ENCODE measurements at places on chromosomes 3 and 15. TPM values are rescaled to one million over a fixed set of nuclear protein-coding genes. Genes with fewer than 3 reads are reported as not detected.

GRCh38 chr15:52193791-52194190 is 2.6 kb upstream of the GNB5 start:
- no peak overlapping the region for H3K27ac ChIP-seq
- no peak for DNase-seq
- H3K4me3 ChIP-seq = no peak overlapping the region
- H3K27me3 ChIP-seq = no peaks in the 10 kb centered on the region
- no peaks in the 10 kb centered on the region for H3K4me1 ChIP-seq

PARP6 gene
- 63.9 TPM for total RNA-seq

ITIH1 gene
- total RNA-seq = not detected

DNA sequence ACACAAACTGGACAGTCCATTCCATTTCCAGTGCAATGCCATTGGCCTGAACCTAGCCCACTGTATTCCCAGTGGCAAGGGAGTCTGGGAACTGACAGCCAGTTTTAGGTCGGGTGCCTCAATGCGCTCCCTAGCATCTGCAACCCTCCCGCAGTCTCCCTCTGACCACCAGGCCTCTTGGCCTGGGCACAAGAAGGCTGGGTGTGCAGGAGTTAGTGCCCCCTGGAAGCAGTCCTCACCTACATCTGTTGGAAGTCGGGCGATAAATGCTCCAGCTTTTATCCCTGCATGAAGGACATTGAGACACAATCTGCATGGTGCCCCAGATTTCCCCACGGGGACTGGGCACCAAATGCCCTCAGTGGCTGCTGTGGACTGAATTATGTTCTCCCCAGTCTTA is 12.7 kb downstream of the C3orf22 start:
- H3K4me3 ChIP-seq = no peak overlapping the region
- no peak for DNase-seq
- H3K27me3 ChIP-seq = no peaks in the 10 kb centered on the region
- no peak overlapping the region for H3K27ac ChIP-seq
- no peaks in the 10 kb centered on the region for H3K4me1 ChIP-seq
- H3K36me3 ChIP-seq = no peaks in the 10 kb centered on the region

GRCh38 chr15:50168783-50169411 is 13.1 kb upstream of the SLC27A2 start:
- H3K4me1 ChIP-seq = no peaks in the 10 kb centered on the region
- no peaks in the 10 kb centered on the region for H3K36me3 ChIP-seq
- H3K27ac ChIP-seq = no peak overlapping the region
- H3K27me3 ChIP-seq = no peaks in the 10 kb centered on the region
- H3K4me3 ChIP-seq = no peak overlapping the region

NCEH1 gene
- total RNA-seq = 10.4 TPM

DNA sequence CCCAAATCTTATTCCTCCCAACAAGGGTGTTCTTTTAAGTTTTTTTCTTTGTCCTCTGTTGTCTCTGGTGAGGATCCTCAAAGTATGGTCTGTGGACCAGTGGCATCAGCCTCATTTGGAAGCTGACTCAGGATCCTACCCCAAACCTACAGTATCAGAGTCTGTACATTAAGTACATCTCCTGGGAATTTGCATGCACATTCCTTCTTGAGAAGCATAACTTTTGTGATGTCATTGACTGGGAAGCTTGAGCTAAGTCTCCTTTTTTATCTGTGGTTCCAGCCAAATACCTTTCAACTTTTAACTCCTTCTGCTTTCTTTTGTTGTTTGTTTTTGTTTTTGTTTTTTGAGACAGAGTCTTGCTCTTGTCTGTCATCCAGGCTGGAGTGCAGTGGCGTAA is 40.5 kb downstream of the ARMC8 start:
- H3K4me3 ChIP-seq = no peak overlapping the region
- H3K27me3 ChIP-seq = no peaks in the 10 kb centered on the region
- H3K36me3 ChIP-seq = no peaks in the 10 kb centered on the region
- H3K27ac ChIP-seq = no peak overlapping the region
- no peaks in the 10 kb centered on the region for H3K4me1 ChIP-seq

IL17RB gene
- total RNA-seq = 61.6 TPM

AMOTL2 gene
- 83.2 TPM for total RNA-seq

TEX55 gene
- total RNA-seq = not detected

GRCh38 chr3:70853161-70853944 is 540.9 kb upstream of the MDFIC2 start:
- H3K27ac ChIP-seq = no peak overlapping the region
- no peak overlapping the region for H3K4me3 ChIP-seq
- no peaks in the 10 kb centered on the region for H3K27me3 ChIP-seq
- no peaks in the 10 kb centered on the region for H3K36me3 ChIP-seq
- no peaks in the 10 kb centered on the region for H3K4me1 ChIP-seq

NR2E3 gene
- 1.6 TPM for total RNA-seq

- no peaks in the 10 kb centered on the region for H3K36me3 ChIP-seq
- H3K4me3 ChIP-seq = no peak overlapping the region
- no peaks in the 10 kb centered on the region for H3K27me3 ChIP-seq
- no peak overlapping the region for H3K27ac ChIP-seq
These were observed 27.6 kb upstream of the P2RY13 start for GRCh38 chr3:151356794-151357462.

KLF15 gene
- 36.3 TPM for total RNA-seq

DNA sequence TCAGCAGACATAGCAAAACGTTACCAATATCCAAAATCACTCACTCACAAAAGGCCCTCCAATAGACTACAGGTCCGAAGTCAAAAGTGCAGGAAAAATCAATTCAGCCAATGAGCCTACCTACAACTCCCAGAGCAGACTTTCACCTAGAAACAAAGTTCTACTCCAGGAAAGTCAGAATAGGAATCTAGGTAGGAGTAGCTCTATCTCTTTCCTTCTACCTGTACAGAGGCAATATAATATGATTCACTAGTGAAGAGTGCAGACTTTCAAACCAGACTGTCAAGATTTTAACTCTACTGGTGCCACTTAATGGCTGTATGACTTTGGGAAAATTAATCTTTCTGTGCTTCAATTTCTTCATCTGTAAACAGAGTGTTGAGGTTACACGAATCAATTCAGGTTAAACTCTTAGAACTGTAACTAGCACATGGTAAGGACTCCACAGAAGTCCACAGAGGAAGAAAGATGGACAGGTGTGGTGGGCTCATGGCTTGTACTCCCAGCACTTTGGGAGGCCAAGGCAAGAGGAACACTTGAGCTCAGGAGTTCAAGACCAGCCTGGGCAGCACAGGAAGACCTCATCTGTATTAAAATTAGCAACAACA is 9.4 kb downstream of the DCUN1D1 start:
- H3K27ac ChIP-seq = no peak overlapping the region
- H3K4me1 ChIP-seq = no peaks in the 10 kb centered on the region
- H3K27me3 ChIP-seq = no peaks in the 10 kb centered on the region
- H3K4me3 ChIP-seq = no peak overlapping the region
- DNase-seq = no peak
- no peaks in the 10 kb centered on the region for H3K36me3 ChIP-seq

PIERCE2 gene
- 1.6 TPM for total RNA-seq

DNA sequence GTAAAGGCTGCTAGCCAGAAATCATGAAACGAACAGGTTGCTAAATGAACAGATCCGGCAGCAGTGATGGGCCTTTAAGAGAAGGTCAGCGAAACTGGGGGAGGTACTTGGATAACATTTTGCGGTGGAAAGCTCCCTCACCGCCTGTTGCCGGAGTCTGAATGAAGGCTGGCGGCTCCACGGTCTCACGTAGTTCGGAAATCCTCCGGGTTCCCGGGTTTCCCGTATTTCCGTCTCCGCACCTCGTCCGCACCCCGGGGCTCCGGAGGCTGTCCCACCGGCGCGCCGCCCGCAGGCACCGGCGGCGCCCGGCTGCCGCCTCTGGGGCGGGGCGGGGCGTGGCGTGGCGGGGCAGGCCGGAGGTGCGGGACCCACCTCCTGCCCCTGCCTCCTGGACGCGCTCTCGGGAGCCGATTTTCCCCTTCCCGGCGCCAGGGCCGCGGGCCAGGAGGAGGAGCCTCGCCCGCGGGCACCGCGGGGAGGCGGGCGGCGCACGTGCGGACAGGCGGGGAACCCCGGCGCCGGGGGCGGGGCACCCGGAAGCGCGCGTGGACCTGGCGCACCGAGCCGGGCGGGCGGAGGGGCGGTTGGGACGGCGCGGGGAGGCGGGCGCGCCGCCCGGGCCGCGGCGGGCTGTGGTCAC is at the start of gene ZDHHC23:
ZDHHC23 (plus strand) TSS at position 642 of the 643 bp plus-strand sequence. CDS start 790 bp downstream, outside the sequence.
- peak; percentile 54 for DNase-seq
- H3K4me1 ChIP-seq = no peaks in the 10 kb centered on the region
- peak within 1 kb of the TSS; percentile 71 for H3K27ac ChIP-seq
- no peaks in the 10 kb centered on the region for H3K36me3 ChIP-seq
- no peaks in the 10 kb centered on the region for H3K27me3 ChIP-seq

DNA sequence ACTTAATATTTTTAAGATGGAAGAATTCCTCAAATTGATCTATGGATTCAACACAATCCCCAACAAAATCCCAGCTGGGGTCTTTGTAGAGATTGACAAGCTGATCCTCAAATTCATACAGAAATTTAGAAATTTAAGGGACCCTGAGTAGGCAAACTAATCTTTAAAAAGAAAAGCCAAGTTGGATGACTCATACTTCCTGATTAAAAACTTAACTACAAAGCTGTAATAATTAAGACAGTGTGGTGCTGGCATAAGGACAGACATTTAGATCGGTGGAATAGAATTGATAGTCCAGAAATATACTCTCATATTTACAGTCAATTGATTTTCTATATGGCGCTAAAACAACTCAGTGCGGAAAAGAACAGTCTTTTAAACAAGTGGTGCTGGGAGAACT is 11.6 kb downstream of the FAM162A start:
- H3K27me3 ChIP-seq = no peaks in the 10 kb centered on the region
- H3K27ac ChIP-seq = no peak overlapping the region
- H3K4me3 ChIP-seq = no peak overlapping the region
- H3K36me3 ChIP-seq = no peaks in the 10 kb centered on the region
- H3K4me1 ChIP-seq = no peaks in the 10 kb centered on the region

DNA sequence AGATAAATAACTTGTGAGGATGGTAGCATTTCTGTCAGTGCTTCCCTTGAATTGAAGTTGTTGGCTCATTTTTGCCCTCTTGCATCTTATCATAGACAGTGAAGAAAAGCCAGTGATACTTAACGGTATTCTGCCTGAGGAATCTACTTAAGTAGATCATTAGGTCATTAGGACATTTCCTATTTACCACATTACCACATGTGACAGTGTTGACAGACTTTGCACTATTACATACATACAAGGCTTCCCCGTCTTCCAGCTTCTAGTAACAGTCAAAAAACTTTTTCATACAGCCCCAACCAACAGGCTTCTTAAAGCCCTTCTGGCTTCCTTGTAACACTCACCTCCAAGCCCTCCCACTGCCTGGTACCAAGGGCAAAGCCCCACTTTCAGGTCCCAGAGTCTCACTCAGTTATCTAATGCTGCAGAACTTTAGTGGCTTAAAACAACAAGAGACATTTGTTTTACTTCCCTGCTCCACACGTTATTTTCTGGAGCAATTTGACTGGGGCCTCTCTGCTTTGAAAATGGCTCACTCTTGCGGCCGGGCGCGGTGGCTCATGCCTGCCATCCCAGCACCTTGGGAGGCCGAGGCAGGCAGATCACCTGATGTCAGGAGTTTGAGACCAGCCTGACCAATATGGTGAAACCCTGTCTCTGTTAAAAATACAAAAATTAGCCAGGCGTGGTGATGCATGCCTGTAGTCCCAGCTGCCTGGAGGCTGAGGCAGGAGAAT is 40.0 kb downstream of the ASB7 start:
- no peak overlapping the region for H3K4me3 ChIP-seq
- DNase-seq = no peak
- H3K36me3 ChIP-seq = no peaks in the 10 kb centered on the region
- no peaks in the 10 kb centered on the region for H3K4me1 ChIP-seq
- no peaks in the 10 kb centered on the region for H3K27me3 ChIP-seq

DNA sequence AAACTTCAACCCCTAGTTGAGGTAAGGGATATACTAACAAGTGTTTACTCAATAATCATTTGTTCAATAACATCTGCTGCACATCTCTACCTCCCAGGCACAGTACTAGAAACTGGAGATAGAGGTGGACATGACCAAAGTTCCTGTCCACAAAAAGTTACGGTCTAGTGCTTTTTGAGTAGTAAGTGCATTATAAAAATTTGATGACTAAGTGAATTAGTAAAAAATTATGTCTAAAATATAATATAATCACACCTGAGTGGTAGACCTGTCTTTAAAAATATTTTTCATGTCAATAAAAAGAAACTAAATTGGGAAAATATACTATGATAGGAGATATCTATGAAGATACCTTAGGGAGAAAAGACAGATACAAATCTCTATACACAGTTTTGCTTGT is 121.5 kb upstream of the FHIT start:
- H3K4me3 ChIP-seq = no peak overlapping the region
- DNase-seq = no peak
- no peaks in the 10 kb centered on the region for H3K4me1 ChIP-seq
- no peaks in the 10 kb centered on the region for H3K36me3 ChIP-seq
- no peak overlapping the region for H3K27ac ChIP-seq
- no peaks in the 10 kb centered on the region for H3K27me3 ChIP-seq

NOX5 gene
- 2.6 TPM for total RNA-seq

DNA sequence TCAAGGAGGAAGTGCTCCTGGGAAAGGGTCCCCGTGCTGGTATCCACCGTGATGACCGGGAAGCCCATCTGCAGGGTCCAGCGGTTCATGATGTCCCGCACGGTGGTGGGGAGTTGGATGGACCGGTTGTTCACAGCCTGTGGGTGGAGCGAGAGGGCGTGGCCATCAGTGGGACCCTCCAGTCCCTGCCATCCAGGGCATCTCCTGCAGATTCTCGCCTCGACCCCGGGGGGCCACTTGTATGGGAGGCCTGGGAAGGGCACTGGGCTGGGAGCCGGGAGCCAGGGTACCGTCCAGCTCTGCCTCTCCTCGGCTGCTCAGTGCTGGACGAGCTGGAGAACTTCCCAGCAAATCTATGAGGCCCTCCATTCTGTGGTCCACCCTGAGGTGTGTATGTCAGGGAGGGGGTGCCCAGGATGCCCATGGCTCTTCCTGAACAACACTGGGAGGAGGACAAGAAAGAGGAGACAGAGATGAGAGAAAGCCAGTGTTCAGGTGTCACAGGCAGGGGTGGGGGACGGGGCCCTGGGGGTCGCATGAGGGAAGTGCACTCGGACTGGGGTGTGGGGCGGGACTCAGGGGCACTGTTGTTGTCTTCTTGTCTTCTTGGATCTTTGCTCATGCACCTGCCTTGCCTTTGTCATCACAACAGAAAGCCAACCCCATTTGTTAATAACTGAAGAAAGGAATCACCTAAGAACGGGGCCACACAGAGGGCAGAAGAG is 13.0 kb downstream of the ANPEP start:
- no peak for DNase-seq
- no peaks in the 10 kb centered on the region for H3K27me3 ChIP-seq
- H3K4me3 ChIP-seq = no peak overlapping the region
- H3K27ac ChIP-seq = no peak overlapping the region
- H3K4me1 ChIP-seq = no peaks in the 10 kb centered on the region

- H3K36me3 ChIP-seq = no peaks in the 10 kb centered on the region
- no peaks in the 10 kb centered on the region for H3K4me1 ChIP-seq
These were observed 138.5 kb downstream of the ARPP21 start for GRCh38 chr3:35777563-35778554.

DNA sequence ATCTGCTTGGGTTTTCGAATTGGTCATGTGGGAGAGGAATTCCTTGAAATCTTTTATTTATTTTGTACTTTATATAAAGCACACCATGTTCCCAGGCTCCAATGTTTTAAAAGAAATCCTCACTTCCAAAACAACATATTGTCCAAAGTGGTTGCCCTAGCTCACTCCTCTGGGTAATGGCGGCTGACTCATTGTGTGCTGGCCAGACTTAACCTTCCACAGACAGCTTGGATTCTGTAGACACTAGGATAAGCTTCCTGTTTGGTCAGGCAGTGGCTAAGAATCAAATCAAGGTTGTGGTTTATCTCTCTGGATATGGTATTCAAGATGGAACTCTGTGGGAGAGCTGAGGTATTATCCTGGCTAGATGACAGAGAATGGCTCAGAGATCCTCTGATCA is 55.8 kb upstream of the FAM98B start:
- H3K27me3 ChIP-seq = no peaks in the 10 kb centered on the region
- no peak for DNase-seq

Measured in breast epithelium (tissue), 4 donors.